Suprapubic skin (tissue), 4 donors: ENCODE measurements at places on chromosomes 7 and 10.

DNA sequence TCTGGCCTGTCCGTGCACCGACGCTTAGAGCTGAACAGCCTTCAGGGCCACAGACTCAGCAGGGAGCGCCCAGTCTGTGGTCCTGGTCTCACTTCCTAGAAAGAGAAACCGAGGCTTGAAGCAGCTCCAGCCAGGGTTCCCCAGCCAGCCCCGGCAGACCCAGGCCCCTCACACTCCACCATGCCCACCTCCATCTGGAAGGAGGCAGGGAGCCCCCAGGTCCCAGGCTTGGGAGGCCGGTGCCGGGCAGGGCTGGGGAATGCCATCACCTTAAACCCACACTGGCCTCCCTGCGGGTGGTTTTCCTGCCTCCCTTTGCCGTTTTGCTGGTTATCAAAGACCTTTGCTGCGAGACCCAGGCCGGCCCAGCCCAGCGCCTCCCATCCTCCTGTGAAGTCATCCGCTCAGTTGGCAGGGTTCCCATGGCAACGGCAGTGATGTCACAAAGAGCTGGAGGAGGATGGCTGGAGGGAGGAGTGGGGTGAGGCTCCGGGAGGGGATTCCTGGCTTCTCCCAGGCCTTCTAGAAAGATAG is 24.0 kb downstream of the ELFN1 start:
- peak; percentile 77 for DNase-seq

DNA sequence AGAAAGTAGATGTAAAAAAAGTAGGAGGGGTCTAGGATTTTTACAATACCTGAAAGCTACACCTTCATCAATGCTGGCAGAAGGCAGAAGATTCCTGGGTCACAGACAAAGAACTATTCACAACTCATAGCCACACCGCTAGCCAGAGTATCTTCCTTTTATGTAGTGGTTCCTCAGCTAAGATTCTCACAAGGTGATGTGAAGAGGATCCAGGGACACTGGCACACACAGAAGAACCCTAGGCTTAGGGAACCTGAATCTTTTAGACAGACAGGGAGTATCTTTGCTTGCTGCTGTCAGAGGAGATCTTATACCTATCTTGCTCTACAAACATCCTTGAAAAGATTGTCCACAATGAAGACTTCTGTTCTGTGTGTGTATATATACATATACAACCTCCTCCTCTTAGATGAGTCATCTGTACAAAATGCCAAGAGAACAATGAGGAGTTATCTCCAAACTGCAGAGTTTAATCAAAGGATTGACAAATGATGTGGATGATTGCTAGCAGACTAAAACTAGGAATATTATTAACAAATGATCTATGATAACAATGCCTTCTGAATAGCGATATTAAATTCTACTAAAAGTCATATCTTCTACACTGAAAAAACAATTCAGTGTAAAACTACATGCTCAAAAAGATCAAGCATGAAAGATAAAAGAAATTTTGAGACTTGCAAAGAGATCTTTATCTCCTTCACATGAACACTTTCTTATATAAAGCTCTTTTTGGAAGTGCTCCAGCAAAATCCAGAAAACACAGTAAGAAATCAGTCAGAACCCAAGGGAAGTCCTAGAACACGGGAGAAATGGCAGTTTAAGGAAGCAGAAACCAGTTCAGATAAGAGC is 409.3 kb downstream of the PARD3 start:
- DNase-seq = no peak

GRCh38 chr10:72622271-72622670 is 3.6 kb downstream of the MICU1 start:
- no peak for DNase-seq

GRCh38 chr10:131998050-131998844 is 16.5 kb upstream of the BNIP3 start:
- no peak for DNase-seq

DNA sequence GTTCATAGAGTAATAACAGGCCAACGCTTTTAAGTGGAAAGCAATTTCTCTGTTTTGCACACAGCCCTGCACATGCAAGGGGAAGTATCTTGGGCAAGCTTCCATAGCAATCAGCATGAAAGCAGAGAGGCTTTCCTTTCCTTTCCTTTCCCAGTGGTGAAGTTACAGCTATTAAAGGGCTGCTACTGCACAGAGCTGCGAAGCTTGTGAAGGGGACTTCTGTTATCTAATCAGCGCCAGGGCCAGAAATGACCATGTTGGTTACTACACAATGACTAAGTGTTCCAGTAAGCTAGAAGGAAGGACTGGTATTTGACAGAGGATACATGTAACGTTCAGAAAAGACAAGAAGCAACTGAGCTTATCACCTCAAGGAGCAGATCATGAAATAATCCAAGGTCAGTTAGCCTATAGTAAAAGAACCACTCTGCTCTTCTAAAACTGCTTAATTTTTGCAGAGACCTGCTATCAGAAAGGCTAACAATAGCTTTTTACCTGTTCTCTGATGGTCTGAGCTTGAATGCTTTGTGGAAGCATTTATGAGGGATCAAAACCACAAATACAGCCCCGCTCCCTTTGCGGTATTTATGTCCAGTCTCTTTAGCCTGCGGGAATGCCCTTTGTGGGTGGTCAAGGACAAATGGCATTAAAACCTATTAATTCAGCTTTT is 45.9 kb downstream of the SGMS1 start:
- DNase-seq = no peak

DNA sequence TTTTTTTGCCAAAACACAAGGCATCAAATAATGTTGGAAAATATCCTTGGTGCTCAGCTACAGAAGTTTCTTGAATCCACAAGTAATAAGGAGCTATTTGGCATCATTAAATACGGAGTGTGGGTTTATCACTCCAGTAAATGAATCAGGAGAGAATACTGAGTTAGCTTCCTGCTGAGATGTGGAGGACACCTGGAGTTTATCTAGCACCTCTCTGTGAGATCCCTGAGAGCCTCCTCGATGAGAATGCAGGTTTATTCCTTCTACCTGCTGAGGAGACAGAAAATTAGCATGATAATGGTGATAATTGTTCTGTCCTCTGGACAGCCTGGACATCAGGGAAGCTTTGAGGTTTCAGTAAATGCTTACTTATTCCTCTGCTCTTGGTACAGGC is 40.5 kb downstream of the NRG3 start:
- DNase-seq = no peak

DNA sequence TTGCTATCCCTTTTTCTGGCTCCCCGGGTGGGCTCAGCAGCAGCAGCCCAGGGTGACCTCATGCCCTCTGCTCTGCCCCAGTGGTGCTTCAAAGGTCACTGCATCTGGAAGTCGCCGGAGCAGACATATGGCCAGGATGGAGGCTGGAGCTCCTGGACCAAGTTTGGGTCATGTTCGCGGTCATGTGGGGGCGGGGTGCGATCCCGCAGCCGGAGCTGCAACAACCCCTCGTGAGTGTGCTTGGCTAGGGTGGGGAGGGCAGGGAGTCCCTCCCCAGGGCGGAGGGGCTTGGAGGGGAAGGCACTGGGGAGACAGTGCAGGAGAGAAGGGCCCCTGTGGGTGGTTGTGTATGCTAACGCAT is 46.4 kb downstream of the TBATA start:
- no peak for DNase-seq

DNA sequence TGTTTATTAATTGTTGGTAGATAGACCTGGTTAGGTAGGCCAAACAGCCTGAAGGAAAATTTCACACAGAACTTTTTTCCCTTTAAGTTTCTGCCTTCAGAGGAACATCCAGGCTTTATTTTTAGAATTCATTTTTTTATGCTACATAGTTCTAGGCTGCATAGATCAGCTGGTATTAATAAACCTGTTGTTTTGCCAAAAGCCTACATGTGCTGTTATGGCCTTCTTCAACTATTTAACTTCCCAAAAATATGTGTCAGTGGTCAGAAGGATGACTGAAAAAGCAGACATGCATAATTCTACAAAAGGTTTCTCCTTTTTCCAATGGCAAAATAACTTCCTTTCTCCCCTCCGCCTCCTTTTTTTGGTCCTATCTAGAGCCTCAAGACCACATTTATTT is 303.0 kb upstream of the DKK1 start:
- DNase-seq = no peak

- DNase-seq = no peak
Measured at GRCh38 chr10:61618388-61618961, 44.3 kb upstream of the CABCOCO1 start.

- no peak for DNase-seq
Measured at GRCh38 chr7:130393101-130393561, 12.8 kb downstream of the CPA1 start.

DNA sequence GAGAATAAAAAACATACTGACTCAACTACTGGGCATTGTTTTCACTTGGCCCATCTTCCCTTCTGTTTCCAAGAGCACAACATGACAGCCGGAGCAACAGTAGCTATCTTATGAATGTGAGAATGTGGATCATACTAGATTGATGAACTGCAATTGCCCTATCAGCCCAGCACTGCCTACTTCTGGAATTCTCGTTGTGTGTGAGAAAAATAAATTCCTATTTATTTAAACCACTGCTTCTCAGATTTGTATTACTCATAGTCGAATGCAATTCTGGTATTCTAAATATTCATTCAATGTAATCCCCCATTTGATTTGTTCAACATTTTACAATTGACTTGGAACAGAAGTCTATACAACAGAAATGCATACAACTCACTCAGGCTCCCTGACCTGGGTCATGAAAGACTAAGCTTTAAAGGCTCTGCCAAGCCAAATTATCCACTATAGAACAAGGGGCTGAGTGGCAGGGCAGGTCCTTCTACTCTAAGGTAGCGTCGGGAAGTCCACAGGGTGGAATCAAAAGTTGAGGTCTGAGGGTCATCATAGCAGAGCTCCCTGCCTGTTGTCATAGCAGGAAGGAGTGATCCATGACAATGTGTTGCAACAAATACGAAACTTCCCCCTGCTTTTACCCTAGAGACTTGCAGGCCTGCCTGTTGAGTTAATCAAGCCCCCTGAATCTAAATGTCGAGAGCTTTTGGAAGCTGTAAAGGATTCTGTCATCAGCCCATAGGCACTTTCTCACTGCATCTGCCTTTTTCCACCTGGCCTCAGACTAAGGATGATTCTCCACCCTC is 12.4 kb upstream of the JAZF1 start:
- DNase-seq = no peak
